ENCODE measurements at places on chromosomes 2 and 18.

DNA sequence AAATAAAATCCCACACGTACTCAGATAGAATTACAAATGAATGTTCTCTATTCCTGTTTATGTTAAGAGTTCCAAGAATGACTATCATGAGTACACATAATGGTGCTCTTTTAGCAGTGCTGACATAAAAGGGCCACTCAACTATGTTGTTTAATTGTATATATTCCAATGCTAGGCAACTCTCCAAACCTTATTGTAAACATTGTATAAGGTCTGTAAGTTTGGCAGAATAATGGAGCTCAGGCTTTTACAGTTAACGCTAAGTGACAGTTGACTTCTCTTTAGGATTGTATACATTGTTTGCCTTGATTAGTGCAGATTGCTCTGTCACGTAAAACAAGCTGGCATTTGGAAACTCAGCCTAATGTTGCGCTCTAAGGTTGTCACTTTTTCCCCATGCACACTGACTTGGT, 20.8 kb downstream of the RBMS1 start:
- no peak for DNase-seq

DNA sequence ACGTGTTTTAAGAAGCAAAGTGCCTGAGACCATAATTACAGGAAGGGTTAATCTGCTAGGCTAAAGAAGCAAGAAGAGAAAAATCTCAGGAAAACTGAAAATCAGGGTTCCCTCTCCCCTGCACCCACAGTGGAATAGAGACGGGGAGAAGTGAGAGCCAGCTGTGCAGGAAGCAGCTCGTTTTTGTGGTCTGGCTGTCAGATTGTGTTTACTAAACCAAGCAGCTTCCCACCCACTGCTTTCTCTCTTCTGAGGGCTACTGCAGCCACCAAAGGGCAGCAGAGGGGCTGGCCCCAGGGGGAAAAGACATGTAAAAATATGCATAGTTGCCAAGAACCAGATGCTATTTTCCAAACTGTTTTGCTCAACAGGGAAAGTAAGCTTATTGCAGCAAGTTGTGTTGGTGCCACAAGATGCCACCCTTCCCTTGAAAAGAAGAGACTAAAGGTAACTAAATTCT, 72.6 kb upstream of the THUMPD2 start:
- peak; percentile 18 for DNase-seq

DNA sequence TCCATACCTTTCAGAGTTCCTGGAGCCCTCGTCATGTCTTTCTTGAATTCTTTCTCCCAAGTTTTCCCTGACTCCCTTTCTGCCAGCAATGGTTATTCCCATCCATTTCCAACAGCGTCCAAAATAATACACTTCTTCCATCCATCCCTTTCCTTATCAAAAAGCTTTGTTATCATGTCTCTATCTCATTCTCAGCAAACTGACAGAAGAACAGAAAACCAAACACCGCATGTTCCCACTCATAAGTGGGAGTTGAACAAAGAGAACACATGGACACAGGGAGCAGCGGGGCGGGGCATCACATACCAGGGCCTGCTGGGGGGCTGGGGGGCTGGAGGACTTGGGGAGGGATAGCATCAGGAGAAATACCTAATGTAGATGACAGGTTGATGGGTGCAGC, 86.7 kb downstream of the DDX1 start:
- no peak for DNase-seq

DNA sequence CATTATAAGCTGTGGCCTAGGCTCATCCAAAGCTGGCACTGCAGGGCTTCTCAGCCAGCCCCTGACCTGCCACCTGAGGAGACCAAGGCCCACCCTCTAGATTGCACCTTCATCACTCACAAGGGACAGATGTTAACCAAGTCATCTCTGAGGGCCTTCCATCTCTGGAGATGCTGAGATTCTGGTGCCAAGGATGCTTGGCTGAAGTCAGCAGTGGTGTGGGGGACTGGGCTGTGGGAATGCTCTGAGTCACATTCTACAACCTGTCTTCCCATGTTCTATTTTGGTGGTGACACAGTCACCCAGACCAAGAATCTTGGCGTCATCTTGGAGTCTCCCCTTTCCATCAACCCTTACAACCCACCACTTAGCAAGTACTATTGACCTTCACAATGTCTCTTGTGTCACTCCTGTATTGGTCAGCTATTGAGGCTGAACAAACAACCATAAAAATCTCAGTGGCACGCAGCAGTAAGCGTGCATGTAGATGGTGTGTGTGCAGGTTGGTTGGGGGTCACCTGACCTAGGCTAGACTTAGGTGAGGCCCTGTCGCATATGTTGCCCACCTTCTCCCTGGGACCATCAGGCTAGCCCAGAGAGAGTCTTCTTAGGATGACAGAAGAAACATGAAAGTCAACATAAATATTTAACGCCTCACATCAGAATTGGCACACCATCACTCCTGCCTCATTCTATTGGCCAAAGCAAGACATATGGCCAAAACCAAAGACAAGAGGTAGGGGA, 135.0 kb downstream of the SMAD7 start:
- DNase-seq = no peak

GRCh38 chr2:238163481-238164198, 4.9 kb downstream of the ERFE start:
- peak; percentile 52 for DNase-seq

GRCh38 chr2:133414486-133415209, 153.6 kb downstream of the NCKAP5 start:
- no peak for DNase-seq
